Suppressor macrophage (primary cell): ENCODE measurements at places on chromosomes 5 and 9.

- DNase-seq = no peak
These were observed 37.5 kb downstream of the PSMB7 start for GRCh38 chr9:124377551-124378406.

DNA sequence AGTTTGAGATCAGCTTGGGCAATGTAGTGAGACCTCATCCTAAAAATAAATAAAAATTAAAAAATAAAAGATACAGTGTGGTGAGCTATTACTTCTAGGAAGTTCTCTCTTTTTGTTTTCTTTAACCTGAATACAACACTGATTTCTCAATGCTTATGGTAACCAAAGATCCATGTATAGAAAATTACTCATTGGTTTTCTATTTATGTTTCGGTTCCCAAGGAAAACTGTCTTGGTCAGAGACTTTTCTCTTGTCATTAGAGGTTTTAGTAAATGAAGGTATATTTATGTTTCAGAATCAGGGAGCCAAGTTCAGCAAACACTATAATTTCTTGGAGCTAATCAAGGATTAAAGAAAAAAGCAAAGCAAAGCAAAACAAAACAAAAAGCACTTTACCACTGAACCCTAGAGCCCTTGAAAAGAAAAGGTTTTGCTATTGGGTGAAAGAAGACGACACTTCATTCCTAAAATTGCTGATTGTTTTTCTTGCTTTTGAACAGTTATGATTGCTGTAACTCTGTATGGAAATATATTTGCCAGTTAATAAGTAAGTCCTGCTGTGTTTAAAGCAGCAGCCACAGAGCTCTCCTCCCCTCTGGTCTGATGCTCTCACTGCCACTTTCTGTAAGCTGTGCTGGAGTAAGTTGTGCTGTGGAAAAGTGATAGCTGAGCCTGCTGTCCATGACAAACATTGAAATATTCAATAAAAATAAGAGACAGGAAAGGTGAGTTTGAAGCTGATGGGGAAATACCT is 298.2 kb downstream of the CD180 start:
- no peak for DNase-seq

DNA sequence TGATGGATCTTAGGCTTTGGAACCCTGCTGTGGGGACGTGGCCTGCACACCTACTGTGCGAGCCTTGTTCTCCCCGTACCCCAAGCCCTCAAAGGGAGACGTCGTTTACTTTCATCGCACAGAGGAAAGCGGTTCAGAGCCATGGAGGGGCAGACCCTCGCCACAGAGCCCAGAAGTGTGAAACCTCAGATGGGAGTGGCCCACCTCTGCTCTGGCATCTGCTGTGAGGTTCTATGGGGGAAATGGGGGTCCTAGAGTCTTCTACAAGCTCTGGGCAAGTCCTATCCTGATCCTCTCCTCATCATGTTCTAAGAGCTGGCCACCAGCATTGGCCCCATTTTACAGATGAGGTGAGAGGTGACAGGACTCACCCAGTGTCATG is 3.7 kb upstream of the RNF44 start:
- no peak for DNase-seq

- peak; percentile 73 for DNase-seq
These were observed 51.3 kb downstream of the SLC22A5 start for GRCh38 chr5:132420706-132421272.

GRCh38 chr9:122115176-122116035 is 22.3 kb upstream of the TTLL11 start:
- DNase-seq = no peak

GRCh38 chr5:29662876-29663275 is 1530.6 kb upstream of the CDH6 start:
- DNase-seq = no peak

DNA sequence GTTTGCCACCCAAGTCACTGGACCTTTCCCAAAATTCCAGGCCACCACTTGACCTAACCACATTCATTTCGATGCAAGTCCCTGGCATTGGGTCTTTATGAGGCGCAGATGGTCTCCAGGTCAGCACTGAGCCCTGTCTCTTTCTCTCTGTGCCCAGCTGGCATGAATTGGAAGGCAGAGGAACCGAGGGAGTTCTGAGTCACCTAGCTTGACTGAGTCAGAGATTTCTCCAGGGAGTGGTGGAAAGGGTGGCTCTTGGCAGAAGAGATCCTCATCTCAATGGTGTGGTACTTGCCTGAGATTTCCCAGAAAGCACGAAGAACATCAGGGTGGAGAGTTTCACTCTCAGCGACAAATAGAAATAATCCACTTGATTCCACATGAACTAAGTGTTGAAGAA is 43.8 kb downstream of the WDR36 start:
- no peak for DNase-seq

- DNase-seq = no peak
These were observed 42.9 kb downstream of the RIC1 start for GRCh38 chr9:5671711-5672353.

DNA sequence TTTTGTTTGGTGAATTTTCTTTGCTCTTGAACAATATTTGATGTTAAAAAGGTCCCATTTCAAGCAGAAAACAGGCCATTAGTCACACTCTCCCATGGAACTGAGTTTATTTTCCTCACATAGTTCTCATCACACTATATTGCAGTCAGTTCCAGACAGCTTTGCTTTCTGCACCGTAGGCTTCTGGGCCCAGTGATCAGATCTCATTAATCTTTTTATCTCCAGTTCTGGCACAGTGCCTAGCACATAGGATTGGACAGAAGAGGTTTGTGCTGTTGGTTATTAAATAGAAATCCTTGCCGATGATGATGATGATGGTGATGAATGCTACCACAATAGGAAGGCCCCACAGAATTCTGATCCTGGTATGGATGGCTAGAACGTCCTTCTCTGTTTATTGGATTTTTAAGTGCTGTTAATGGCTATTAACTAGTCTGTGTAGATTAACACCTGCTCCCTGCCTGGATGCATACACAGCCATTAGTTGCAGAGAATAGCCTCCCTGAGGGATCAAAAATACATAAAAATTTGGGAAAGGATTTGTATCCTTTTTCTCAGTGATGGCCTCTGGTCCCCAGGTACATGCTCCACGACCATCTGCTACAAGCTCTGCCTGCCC is 52.0 kb upstream of the NTRK2 start:
- no peak for DNase-seq

- no peak for DNase-seq
These were observed 17.8 kb downstream of the ITK start for GRCh38 chr5:157198277-157198986.

DNA sequence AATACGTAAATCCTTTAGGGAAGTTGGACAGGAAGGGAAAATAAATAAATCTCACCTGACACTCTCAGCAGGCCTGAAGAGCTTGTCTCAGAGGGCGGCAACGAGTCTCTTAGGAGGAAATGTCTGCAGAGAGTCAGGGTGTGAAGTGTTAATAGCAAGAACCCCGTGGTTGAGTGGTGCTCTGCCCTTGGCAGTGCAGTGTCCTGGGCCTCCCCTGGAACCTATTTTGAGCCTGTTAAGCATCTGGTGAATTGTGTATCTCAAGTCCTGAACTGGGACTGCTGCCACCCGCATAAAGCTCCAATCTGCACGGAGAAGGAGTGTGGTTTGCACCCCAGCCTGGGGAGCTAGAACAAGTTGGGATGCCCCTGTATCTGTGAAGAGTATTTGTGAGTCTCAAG is 211.8 kb downstream of the GOLPH3 start:
- no peak for DNase-seq

DNA sequence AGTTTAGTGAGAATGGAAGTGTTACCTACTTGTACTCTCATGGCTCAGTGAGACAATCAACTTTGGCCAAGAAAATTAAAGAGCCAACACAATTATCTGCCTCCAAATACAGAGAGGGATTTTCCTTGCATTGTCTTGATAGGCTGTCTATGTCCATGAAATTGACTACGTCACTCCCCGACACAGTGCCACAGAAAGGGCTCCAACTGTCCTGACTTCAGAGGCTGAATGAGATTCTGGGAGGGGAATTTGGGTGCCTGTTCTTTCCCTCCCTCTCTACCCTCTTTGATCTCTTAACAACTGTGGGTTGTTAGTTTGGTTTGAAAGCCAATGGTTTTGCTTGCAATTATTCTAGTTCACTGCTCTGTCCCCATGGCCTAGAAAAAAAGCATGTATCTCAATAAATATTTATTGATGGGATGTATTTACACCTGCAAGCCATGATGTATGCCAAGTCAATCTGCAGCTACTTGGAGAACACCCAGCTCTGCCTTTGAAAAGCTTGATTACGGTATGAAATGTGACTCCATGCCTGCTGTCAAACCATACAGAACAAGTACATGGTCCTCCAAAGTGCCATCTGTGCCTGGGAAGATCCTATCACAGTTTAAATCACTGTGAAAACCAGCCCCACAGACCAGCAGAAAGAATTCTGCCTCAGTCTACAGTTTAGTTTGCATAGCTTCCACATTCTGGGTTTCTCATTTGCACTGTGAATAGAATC is 37.3 kb downstream of the CAPSL start:
- no peak for DNase-seq

DNA sequence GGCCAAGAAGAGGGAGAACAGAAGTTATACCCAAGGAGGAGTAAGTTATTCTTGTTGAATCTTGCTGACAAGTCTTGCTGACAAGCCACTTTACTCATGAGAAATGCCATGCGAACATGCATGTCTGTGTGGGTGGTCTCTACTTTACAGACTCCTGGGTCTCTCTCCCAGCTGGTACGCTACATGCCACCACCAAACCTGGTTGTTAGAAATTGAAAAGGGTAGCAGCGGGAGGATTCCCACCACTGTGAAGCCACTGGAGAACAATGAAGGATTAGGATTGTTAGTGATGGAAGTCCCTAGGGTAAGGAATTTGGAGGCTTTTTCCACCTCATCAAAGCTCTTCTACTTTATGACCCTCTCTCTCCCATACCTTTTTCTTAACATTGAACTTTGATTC is 53.6 kb upstream of the GABRB2 start:
- DNase-seq = no peak

DNA sequence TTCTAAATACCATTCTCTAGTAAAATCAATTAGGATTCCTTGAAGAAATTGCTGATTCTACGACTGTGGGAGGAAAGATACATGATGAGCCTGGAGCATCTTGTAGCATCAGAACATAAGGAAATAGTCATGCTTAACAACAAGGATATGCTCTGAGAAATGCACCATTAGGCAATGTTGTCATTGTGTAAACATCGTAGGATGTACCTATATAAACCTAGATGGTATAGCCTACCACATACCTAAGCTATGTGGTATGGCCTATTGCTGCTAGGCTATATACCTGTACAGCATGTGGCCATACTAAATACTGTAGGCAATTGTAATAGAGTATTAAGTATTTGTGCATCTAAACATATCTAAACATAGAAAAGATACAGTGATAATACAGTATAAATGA is 77.4 kb upstream of the VCAN start:
- no peak for DNase-seq

DNA sequence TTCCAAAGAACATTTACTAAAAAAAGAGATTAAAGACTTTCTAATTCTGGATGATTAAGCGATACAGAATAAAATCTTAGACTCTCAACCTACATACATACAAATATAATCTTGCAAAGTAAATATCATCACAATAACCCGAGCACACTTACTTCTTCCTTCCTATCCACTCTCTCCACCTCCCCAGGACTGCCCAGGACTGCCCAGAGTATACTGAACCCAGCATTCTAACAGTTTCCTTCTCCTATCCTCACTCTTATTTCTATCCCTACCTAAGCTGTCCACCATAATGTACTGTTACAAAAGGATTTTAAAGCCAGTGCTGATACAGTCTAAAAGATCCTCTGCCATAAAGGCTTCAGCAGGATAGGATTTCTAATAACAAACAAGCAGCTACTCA is 413.3 kb upstream of the POU5F2 start:
- no peak for DNase-seq

GRCh38 chr5:159669559-159669958 is 246.7 kb upstream of the ADRA1B start:
- no peak for DNase-seq

DNA sequence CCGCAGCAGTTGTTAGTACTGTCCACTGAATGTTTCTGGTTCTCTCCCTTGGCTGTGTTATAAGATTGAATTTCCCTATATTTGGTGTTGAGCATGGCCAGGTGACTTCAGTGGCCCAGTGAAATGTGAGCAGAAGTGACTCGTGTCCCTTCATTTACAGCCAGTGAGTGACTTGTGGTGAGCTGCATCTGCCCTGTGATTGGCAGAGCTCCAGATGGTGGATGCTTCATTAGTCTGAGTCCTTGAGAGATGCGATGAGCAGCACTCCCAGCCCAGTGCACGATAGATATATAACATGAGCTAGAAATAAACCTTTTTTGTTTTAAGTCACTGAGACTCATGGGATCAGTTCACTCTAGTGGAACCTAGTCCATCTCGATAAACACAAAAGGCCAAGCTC is 19.3 kb downstream of the PCSK5 start:
- no peak for DNase-seq

DNA sequence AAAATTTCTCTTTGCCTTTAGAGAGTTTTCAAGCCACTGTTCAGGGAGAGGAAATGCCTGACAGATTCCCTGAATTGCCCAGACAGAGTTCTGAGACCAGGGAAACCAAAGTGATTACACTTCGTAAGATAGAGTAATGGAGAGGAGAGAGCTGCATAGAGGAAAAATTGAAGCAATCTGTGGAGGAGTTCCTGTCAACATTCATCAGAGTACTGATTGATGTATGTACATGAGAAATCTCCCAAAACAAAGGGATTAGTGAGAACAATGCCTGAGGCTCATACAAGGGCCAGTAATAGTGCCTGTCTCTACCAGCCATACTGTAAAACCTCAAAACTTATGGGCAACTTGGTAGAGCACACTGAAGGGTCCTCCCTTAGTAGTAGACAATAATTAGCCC is 79.0 kb upstream of the TRIM32 start:
- DNase-seq = no peak

DNA sequence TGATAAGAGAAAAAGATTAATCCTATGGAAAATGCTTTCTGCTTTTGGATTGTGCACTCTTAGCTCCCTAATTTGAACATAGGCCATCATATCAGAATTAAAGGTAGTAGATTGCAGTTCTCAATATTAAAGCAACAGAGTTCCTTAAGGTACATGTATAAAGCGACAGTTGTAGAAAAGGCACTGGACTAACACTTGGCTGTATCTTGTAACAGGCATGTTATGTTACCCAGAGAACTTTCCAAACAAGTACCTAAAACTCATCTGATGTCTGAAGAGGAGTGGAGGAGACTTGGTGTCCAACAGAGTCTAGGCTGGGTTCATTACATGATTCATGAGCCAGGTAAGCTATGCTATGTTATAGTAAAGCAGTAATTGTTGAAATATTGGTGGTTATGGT is 3.3 kb upstream of the SECISBP2 start:
- DNase-seq = no peak

DNA sequence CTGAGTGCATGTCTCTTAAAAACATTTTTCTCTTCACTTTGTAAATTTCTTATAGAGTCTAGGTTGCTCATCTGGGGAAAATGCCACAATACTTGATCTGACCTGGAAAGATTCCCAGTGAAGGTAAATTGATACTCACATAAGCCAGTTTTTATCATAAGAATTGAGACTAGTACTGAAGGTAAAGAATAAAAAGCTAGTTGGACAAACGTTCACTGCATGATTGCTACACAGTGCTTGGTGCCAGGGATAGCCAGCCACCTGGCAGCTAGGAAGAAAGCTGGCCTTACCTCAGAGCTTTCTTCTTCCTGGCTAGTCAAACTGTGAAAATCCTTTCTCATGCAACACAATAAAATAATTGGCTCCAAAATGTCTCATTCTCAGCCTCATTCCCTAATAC is 77.1 kb downstream of the MUSK start:
- no peak for DNase-seq

- no peak for DNase-seq
These were observed 84.7 kb upstream of the SLCO6A1 start for GRCh38 chr5:102583276-102584124.

GRCh38 chr9:72213906-72214305 is 64.7 kb downstream of the GDA start:
- DNase-seq = no peak
